ENCODE measurements at places on chromosomes 12 and 14. TPM values are rescaled to one million over a fixed set of nuclear protein-coding genes. Genes with fewer than 3 reads are reported as not detected.

The RECQL gene
- 77.3 TPM for total RNA-seq

The ASCL1 gene
- total RNA-seq: 0.32 TPM

The HIGD1C gene
- not detected for total RNA-seq

The KIF21A gene
- total RNA-seq: 56.3 TPM

DNA sequence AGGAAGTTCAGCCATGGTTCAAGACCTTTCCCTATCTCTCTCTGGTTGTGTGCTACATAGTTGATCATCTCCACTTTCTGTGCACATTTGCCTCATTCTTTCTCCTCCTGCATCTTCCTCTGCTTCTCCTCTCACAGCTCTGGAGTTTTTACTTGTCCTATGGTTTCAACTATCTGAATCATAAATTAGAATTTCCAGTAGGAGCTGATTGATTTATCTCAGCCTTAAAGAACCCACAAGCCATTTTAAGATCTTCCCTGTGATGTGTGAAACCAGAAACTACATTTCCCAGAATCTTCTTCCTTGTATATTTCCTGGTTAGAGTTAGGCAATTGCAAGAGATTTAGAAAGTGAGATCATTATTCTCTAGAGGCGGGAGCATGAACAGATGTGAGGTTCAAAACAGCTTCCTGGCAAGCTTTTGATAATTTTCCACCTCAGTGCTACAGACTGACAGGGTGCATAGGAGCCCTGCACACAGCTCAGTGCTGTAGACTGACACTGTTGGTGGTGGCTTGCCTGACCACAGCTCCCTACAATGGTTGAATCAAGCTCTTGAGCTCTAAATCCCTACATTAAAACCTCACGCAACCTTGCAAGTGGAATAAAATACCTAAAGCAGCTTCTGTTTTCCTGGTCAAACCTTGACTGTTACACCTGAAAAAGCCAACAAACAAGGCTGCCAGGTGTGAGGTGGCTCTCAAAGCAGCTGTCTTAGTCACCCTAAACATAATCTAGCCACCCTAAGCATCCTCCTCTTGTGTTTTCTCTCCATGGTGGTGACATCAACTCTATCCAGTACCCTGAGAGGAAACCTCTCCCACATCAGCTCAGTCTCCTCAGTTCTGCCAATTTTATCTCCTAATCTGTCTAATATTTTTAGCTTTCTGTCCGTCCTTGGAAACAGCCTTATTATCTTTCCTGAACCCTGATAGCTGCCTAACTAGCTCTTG lies 21.5 kb upstream of the IFNG start:
- DNase-seq: no peak

GRCh38 chr14:69953266-69953915 lies 74.2 kb downstream of the SMOC1 start:
- DNase-seq: no peak

DNA sequence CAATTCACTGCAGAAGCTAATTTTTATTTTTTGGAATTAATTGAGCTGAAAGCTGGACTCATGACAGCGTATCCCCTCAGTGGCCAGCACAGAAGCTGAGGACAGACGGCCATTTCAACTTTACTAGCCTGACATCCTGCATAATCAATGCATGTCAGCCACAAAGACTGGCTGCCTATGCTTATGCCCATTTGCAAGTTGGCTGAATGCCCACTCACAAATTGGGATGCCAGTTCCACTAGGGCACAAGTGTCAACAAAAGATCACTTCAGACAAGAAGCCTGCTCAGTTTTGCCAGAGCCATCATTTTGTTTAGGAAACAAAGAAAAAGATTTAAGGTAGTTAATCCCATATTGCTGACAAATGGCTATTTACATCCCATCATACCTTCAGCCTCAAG lies 417.6 kb downstream of the NOVA1 start:
- DNase-seq: no peak

DNA sequence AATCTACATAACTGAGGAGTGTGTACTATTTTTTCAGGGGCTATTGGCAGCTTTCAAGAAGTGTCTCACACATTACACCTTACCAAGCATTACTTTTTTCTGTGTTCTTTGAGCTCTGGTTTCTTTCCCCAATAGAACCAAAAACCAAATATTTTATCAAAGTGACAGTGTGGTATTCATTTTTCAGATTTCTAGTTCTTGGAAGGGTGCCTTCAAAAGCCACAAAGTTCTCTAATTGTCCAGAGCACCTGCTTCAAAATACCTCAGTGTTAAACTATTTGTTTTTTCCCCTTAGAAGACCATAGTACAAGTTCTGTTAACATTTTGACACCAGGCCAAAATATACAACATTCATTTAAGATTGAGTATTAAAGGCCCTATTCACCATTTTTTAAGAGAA lies 515.7 kb downstream of the ETNK1 start:
- DNase-seq: no peak

GRCh38 chr14:99028041-99028440 lies 244.0 kb downstream of the BCL11B start:
- DNase-seq: no peak

Measured in urinary bladder (tissue), 4 donors.